CD4-positive, alpha-beta T cell (primary cell): ENCODE measurements at places on chromosomes 1 and 21. TPM values are rescaled to one million over a fixed set of nuclear protein-coding genes. Genes with fewer than 3 reads are reported as not detected.
A peak's percentile ranks its signal among the peaks of the same experiment; 100 is the strongest.

DNA sequence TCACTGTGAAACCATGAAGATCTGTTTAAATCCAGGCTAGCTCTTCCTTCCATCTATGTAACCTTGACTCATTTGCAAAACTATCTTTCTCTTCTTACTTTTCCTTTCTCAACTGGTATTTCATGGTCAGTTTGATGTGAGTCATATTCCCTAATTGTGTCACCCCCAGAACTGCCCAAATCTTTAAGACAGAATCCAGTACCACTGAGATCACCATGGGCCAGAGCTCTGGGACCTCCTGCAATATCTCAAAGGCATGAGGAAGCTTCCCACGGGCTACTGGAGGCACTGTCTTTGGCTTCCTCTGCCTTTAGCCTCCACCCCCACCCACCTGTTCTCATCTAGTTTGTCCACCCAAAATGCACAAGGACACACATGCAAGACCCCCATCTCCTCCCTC, 274.4 kb upstream of the FMN2 start:
- no peak for DNase-seq

- DNase-seq: no peak
These were observed 185.4 kb downstream of the LMO4 start for GRCh38 chr1:87513966-87514660.

DNA sequence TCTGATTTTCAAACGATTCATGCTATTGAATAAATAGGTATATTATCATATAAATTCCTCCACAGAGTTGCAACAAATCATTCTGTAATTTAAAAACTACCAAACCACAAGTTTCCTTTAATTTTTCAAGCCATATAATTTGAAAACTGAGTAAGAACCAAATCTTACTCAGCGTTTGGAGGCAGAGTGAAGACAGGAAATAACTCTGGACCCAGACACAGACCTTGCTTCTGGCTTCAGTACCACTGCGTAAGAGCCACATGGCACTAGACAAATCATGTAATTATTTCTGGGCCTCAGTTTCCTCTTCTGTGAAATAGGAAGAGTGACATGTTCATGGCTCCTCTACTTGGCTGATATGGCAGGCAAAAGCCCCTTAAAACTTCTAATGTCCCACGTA, 82.4 kb downstream of the SMYD2 start:
- DNase-seq: no peak

- no peak for DNase-seq
These were observed 54.7 kb downstream of the VPS13D start for GRCh38 chr1:12284486-12284885.

DNA sequence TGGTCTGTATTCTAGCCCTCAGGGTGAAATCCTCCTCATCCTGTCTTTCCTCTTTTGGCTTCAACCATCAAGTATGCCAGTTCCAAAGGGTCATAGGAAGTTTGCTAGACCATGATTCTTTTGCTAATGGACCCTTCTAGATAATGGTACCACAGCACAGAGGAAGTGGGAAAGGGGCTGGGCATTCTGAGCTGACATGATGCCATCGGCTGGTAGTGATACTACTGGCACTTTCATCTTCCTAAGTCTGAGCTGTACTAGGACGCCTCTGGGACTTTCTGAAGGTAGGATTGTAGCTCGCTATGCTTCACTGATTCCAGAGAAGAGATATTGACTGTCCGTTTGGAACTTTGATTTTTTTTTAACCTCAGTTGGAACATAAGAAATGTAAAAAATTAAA, 11.4 kb downstream of the FASLG start:
- peak; percentile 51 for DNase-seq

GRCh38 chr1:51253691-51254090, 17.6 kb downstream of the RNF11 start:
- no peak for DNase-seq

The PADI3 gene
- not detected for total RNA-seq

The SPRR1B gene
- not detected for total RNA-seq
